ENCODE measurements at places on chromosomes 12 and 14.

- no peak for DNase-seq
Measured at GRCh38 chr14:35506927-35507326, 27.0 kb upstream of the INSM2 start.

DNA sequence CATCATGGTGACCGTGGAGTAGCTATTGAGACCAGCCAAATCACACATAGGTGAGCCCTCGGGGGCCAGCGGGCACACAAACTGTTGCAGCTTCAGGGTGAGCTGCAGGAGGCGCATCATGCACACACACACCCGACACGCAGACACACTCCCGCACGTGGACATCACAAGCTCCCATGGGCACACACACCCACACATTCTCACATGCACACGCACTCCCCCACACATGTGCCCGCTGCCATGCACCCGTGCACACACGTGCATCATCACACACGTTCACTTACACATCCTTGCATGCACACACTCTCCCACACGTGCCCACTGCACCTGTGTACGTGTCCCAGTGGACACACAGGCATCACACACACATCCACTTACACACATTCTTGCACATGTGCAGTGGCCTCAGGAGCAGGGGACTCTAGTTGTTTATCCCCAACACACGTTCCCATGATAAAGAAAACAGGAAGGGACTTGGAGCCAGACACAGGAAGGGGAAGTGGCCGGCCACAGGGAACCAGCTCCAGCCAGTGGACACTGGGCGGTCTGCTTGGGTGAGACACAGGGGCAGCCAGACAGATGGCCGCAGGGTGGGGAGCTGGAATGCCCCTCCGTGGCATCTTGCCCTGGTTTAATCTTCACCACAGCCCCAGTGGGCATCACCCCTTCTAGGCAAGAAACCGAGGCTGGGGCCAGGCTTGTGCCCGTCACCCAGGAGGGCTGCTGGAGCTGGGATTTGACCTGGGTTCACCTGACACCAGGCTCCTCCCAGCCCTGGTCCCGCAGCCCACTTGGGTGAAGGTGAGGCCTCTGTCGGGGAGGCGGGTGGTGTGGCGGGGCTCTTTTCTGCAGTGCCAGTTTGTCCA is 49.7 kb downstream of the CYP46A1 start:
- no peak for DNase-seq

DNA sequence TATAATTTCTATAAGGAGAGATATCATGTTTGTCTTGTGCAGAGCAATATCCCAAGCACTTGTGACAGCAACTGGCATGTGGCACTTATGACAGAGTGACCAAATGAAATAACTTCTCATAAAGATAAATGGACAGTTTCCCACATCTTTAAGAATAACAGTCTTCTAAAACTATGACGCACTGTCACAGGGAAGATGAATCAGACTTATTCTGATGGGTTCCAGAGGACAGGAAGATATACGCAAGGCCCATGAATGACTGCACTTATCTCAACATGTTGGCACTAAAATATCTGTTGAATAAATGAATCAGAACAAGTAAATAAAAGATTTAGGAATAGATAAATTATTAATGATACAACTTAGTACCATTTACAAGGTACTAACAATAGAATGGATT is 465.8 kb upstream of the SYT1 start:
- DNase-seq: no peak

GRCh38 chr12:3698218-3698974 is 54.5 kb downstream of the CRACR2A start:
- no peak for DNase-seq

DNA sequence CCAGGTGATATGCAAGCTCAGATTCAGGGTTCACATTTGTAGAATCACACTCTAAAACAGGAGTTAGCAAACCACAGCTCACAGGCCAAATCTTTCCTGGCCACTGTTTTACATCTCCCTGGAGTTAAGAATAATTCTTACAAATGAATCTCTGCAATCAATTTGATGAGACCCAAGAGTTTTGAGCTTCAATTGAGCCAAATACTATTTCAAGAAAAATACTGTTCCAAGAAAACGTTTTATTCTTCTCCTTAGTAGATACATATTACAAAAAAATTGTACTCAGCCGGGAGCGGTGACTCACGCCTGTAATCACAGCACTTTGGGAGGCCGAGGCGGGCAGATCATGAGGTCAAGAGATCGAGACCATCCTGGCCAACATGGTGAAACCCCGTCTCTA is 2.5 kb downstream of the PTGDR start:
- DNase-seq: no peak

DNA sequence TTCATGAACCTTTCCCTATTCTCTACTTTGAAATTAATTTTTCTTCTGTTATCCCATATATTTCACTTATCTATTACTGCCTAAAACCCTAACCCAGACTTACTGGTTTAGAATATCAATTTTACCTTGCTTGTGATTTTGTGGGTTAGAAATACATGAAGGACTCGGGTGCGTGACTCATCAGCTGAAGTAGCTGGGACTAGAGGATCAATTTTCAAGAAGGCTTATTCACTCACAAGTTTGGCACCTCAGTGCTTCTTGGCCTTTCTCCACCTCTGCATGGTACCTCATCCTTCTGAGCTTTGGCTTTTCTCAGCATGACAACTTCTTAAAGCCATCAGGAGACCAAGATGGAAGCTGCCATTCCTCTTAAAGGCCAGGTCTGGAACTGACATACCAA is 57.8 kb downstream of the TMEM117 start:
- no peak for DNase-seq

GRCh38 chr12:76024942-76025600 is 6.5 kb downstream of the PHLDA1 start:
- no peak for DNase-seq

- DNase-seq: no peak
Measured at GRCh38 chr14:24693353-24693737, 59.4 kb upstream of the GZMB start.

GRCh38 chr14:71532344-71532743 is 399.9 kb upstream of the RGS6 start:
- DNase-seq: no peak

DNA sequence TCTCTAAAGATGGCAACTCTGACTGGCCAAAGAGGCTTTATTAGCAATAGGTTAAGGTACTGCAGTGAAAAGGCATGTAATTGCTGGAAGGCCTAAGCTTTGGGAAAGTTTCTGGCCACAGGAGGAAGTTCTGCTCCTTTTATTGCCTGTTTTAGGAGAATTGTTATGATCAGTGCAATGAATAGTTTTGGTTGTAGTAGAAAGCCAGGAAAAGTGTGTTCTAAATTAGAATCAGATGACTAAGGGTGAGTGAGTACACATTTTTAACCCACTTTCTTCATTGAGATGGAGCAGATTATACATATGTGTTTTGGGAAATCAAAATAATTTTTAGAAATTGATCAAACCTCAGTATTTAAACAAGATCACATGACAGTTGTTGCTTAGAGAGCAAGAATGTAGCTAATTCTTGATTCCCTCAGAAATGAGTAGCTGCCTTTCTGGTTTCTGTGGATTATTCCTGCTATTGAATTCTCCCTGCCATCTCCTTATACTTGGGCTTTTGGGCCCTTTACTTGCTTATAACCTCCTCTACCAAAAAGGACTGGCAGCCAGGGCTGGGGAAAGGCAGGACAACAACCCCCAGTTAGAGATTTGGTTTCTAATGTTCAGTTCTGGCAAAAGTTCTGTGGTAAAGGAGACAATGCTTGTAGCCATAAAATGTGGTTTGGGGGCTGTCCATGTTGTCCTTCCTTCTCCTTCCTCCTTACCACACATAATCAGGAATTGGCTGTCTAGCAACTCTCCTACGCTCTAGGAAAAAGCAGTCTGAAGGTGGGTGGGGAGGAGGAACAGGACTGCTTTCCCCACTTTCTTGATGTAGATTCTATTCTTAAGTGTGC is 217.1 kb downstream of the SLC38A4 start:
- DNase-seq: no peak

- DNase-seq: no peak
Measured at GRCh38 chr14:25570483-25570882, 520.5 kb upstream of the STXBP6 start.

Data from stimulated activated naive CD8-positive, alpha-beta T cell treated with anti-CD3 and anti-CD28 coated beads, Interleukin-15, Interleukin-2, amounts not matched to agents 100 U/mL and 50 U/mL, for 24 hours (primary cell).